ENCODE measurements at places on chromosomes 7 and 10.

DNA sequence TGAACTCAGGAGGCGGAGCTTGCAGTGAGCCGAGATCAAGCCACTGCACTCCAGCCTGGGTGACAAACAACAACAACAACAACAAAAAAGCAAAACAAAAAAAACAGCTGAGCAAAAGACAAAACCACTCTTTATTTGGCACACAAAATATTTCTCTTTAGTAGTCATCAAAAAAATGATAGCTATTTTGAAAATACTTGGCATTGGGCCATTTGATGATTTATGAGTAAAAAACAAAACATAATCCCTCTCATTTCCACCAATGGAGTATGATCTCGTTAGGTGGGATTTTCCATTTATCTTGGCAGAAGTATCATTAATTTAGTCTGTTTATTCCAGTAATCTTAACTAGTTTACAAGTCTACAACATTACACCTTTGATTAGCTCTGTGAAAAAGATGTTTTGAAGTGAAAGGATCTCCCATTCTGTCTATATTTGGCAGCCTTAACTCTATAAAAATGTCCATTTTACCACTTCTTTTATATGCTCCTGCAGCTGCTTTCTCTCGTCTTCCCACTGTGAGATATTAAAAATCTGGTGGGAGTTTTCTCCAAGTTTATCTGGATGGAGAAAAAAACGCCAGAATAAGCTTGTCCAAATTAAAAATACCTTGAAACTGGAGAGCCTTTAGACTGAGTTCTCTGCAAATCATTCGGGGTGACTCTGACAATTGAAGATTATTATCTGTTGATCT is 58.8 kb upstream of the AGMO start:
- no peak for DNase-seq

- DNase-seq = no peak
Measured at GRCh38 chr10:130728531-130729215, 582.8 kb downstream of the TCERG1L start.

DNA sequence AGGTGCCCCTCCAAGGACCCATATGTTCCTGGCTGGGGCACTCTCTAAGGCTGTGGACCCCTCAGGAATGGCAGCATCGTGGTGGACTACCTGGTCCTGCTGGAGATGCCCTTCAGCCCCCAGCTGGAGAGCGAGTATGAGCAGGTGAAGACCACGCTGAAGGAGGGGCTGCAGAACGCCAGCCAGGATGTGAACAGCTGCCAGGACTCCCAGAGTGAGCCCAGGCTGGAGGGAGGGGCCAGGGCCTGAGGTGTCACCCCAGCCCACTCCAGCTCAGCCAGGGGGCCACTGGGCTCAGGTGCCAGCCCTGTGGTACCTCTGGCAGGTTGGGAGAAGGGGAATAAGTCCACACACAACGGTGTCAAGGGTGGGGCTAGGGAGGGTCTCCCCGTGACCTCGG is 4.7 kb upstream of the MUC12 start:
- no peak for DNase-seq

- no peak for DNase-seq
Measured at GRCh38 chr7:135789956-135790355, 41.3 kb upstream of the FAM180A start.

- no peak for DNase-seq
Measured at GRCh38 chr10:16787361-16787791, 29.8 kb downstream of the RSU1 start.

DNA sequence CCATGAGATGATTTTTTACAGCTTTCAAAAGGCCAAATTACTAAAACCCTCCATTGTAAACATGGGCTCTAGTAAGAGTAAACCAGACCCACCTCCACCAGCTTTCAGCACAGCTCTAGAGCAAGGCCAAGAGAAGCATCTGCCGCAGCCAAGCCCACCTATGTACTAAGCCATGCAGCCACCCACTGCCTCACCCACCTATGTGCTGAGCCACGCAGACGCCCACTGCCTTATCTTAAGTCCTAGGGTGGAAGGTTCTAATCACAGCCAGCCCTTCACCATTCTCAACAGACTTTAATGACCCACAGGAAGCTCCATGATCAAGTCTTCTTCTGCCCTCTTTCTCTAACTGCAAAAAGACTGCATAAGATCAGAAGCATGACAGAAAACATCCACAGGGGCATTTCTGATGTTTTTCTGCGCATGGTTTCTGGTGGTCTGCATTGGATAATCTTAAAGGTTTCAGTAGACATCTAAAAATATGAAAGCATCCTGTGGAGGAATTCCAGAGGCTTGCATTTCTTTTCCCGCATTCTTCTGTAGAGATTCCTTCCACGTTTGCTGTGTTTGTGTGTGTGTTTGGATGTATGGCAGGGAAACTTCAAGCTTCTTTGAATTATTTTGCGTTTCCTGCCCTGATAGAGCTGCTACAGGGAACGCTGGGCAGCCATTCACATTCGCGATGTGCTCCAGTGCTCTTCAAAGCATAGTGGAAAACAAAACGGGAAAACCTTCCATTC is 286.1 kb upstream of the KLF6 start:
- DNase-seq = no peak

GRCh38 chr10:26803849-26804248 is 56.9 kb downstream of the ABI1 start:
- no peak for DNase-seq

- no peak for DNase-seq
Measured at GRCh38 chr7:113320419-113320818, 202.1 kb upstream of the SMIM30 start.

- DNase-seq = no peak
Measured at GRCh38 chr10:132319853-132320653, 11.9 kb upstream of the LRRC27 start.

- DNase-seq = no peak
Measured at GRCh38 chr10:3312403-3312940, 139.9 kb upstream of the PITRM1 start.

DNA sequence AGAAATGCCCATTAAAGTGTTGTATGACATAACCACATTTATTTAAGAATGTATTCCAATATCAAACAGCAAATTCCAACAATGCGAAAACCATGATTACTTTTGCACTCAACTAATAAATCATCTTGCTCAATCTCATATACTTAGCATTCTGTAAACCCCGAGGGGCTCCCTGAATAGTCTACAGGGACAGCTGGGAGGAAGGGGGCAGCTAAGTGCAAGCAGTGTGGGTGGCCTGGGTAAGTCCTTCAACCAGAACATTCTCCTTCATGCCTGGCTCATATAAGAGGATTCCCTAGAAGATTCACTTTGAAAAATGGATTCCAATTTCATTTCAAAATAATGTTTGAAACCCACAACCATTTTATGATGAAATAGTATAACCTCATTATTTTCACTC is 355.5 kb downstream of the CDC14C start:
- DNase-seq = no peak

DNA sequence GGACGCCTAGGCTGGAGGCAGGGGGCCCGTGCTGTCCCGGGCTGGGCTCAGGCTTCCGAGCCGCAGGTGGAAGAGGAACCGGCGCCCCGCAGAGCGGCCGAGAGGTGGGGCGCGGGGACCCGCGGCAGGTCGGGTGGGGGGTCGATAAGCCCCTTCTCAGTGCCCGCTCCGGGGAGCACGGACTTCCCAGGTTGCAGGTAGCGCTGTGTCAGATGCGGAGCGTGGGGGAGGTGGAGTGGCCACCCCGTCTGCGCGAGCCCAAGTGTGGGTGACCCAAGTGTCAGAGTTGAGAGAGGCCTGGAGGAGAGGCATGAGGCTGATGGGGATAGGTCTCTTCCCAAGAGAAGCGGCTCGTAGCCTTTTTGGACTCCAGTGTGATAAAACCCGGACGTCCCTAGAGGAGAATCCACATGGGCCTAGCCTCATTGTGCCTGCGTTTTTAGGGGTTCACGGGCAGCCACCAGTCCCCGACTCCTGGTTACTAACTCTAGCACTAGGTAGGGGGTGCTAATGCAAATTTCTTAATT is 580 bp downstream of the EEPD1 start:
- no peak for DNase-seq

- no peak for DNase-seq
Measured at GRCh38 chr10:92492748-92493240, 81.1 kb downstream of the IDE start.

- DNase-seq = no peak
Measured at GRCh38 chr10:131180740-131181415, 130.6 kb downstream of the TCERG1L start.

- DNase-seq = no peak
Measured at GRCh38 chr7:151608031-151608551, 88.4 kb upstream of the RHEB start.

GRCh38 chr10:123863721-123864482 is 27.7 kb downstream of the CPXM2 start:
- DNase-seq = no peak

DNA sequence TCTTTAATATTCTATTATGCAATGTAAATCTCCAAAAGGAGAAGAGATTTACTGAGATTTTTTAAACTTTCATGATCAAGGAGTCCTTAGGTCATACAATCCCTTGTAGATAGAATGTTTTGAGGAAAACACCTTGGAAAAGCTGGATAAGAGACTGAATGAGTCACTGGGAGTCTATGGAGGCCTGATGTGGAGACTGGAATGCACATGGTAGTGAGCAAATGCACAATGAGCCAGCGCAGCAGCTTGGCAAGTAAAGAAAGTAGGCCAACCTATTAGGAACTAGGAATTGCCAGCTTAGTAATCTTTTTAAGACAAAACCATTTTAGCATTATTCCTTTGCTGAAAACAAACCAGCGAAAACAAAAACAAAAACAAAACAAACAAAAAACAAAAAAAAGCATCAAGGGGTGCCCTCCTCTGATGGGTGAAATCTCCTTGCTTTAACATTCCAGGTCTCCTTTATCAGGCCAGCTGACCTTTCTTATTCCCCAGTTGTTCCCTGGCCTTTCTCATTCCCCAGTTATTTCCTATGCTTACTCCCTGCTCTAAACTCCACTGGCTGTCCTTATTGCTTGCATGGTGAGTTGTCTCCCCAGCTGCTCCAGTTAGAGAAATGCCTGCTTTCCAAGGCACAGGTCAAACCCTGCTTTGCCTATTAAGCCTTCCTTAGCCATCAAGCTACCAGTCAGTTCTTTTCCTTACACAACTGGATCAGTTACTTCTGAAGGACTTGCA is 135.8 kb downstream of the PLCE1 start:
- DNase-seq = no peak

- DNase-seq = peak; percentile 95
Measured at GRCh38 chr7:100538654-100539435, at the start of gene AGFG2. AGFG2 (plus strand) TSS chr7:100539203; CDS start chr7:100539347, 144 bp downstream.

DNA sequence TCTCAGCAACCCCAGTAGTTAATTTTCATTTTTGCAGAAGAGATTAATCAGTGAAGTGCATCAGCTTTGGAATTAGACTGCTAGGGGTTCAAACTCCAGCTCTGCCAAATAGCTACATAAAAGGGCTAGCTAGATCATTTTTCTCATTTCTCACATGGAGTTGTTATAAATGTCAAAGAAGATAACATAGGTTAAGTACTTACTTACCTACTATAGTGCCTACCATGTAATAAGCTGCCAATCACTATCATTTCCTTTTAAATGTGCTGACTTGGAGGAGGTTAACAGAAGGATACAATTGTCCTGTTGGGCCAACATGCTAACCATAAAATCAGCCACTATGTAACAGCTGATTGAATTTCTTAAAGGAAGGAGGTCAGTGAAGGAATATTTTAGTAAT is 40.7 kb downstream of the KDM7A start:
- no peak for DNase-seq

DNA sequence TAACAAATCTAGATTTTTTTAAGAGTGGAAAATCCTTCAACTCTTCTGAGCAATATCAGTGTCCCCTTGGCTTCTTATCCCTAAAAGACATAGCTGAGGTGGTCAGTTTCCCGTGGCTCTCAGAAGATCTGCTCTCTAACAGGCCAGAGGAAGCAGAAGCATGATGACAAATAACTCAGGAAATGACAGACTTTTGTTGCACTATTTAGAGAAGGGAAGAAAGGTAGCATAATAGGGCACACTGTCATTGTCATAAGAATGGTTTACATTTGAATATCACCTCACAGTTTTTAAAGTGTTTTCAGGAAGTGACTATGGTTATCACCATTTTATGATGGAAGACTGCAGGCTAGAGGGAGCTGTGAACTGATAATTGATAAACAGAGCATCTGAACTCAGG is 33.6 kb upstream of the RAPGEF5 start:
- no peak for DNase-seq

DNA sequence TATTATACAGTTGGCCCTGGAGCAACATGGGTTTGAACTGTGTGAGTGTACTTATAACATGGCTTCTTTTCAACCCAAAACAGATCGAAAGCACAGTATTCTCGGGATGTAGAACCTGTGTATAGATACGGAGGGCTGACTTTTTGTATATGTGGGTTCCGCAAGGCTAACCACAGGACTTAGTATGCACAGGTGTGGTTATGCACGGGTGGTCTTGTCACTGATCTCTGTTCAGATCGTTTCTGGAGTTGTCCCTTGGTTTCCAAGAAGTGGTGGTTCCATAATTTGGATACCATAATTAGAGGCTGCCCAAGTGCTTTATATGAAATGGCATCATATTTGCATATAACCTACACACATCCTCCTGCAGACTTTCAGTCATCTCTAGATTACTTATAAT is 10.9 kb upstream of the BHLHA15 start:
- no peak for DNase-seq

- no peak for DNase-seq
Measured at GRCh38 chr10:31584098-31584631, 265.1 kb downstream of the ZEB1 start.

GRCh38 chr7:28466341-28466740 is 54.0 kb downstream of the CREB5 start:
- DNase-seq = no peak

DNA sequence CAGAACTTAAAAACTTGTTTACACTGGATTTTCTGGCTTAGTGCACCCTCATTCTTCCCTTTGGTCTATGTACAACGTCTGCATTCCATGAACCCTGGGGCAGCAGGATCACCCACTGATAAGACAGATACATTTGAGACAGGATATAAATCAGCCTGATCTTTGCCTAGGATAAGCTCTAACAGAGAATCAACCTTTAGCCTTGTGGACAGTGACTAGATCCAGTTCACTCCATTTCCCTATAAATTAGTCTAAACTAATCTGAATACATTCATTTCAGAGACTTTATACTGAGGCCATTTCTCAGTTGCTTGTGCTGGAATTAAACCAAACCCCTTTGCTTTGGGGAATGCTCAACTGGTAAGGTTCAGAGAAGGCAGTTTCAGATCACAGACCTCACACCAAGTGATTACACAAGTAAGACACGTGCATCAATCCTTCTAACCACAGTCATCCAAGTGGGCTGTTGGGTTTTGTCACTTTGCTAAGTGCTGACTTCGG is 639.8 kb upstream of the FZD8 start:
- DNase-seq = no peak

- DNase-seq = no peak
Measured at GRCh38 chr7:43856996-43857395, 12.3 kb downstream of the MRPS24 start.

DNA sequence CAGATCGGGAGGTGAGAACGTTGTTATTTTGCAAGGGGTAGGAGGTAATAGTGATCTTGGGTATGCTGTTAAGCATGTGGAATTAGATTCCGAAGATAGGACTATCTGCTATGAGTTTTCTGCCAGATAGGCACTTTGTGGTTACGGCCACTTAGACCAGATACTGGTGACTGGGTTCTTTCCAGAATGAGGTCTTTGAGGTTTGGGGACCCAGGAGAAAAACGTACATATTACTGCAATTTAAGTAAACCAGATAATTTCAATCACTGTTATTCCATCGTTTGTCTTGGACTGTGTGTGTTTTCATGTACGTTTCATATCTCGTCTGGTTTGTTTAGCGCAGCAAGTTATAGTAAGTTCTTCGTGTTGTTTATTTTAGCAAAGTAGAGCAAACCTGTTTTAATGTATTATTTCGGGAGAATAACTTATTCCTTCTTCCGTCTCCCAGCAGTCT is 312 bp downstream of the ARL4A start:
- no peak for DNase-seq
